Activated CD8-positive, alpha-beta memory T cell treated with anti-CD3 and anti-CD28 coated beads for 24 hours (primary cell): ENCODE measurements at places on chromosomes 13 and 19.

DNA sequence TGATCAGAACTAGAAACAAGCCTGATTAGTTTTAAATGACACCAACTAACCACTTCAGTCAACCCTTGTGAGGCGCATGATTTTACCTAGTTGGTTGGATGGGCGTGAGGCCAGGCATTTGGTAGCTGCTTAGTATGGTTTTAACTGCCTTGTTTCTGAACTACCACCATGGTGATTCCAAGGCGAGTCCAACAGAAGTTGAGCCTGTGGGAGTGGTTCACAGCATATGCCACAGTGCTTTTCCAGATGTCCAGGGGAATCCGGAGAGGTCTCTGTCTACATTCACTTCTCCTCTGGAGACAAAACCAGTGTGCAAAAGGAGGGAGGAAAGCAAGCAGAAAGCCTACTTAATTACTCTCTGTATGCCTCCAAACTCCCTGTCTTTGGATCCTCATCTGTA lies 524.1 kb downstream of the GPC6 start:
- no peak for DNase-seq

DNA sequence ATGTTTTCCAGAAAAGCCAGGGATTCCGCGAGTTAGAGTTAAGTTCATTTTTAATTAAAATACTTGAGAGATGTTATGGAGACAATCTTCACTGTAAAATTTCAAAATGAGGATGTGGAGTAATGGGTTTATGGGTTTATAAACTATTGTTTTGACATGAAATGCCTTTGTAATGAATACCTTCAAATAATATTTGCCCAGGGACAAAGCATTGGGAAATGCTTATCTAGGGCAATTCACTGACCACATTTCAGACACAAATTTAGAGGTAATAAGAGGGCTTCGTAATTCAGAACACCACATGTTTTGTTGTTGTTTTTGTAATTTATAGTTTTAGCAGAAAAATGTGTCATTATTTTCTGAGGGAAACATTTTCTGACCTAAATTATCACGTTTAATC lies 241.1 kb upstream of the ATXN8OS start:
- DNase-seq: no peak

DNA sequence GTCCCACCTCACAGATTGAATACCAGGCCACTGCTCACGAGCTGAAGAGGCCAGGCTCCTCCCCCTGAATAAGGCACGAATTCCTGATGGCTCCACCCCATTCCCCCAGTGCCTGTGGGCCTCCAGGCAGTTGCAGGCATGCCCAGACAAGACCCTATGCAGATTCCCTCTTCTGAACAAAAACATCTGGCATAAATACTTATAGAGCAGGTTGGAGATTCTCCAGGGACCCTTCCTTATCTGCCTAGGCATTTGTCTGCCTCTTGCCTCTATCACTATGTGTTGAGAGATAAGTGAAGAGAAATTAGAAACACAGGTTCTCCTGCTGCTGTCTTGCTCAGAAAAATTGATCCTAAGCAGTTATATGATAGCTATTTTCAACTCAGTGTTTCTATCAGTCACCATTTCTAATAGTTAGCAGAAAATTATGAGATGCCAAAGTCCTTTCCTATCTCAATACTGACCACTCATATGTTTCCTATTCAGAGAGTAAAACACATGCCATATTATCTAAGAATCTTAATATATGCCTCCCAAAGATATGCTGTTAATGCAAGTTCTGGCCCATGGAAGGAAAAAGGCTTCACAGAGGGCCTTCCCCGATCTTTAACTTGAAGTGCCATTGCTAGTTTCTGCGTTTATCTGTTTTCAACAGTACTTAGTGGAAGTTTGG lies 364.0 kb downstream of the KCTD12 start:
- no peak for DNase-seq

- DNase-seq: peak; percentile 68
These were observed 11.4 kb downstream of the NDUFA11 start for GRCh38 chr19:5891938-5892771.

DNA sequence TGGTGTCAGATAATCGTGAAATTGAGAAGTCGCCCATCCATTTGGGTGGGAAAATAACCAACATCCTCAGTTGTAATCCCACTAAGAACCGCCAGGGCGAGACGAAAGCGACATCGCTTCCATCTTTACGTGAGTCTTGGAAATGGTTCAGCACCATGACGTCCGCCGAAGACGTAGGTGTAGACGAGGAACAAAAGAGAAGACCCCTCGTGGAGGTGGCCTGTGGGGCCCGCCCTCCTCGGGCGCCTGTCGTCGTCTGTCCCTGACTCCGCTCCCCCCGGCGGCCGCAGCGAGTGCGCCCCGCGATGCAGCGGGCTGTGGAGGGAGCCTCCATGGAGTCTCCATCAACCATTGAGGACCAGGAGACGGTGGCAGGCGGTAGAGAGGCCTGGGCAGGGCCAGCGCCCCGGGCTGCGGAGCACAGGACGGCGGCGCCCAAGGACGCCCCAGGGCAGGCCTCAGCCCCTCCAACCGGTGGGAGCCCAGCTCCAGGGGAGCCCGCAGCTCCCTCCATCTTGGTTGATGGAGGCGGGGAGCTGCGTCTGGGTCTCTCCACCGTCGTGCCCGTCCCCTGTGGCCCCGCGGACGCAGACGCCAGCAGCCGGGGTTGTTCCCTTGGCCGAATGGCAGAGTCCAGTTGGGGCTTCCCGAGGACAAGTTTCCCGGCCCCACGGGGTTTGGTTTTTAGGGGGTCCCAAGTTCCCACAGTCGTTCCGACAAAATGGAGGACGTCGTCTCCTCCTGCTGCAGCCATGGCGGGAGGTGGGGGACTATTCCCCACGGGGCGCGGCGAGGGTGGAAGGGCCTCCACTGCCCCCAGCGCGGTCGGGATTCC lies 990 bp upstream of the ZMYM2 start:
- DNase-seq: peak; percentile 92

- DNase-seq: peak; percentile 26
These were observed 150.5 kb downstream of the TEX29 start for GRCh38 chr13:111470933-111471332.

- DNase-seq: no peak
These were observed 43.1 kb downstream of the SLITRK1 start for GRCh38 chr13:83839146-83839545.

DNA sequence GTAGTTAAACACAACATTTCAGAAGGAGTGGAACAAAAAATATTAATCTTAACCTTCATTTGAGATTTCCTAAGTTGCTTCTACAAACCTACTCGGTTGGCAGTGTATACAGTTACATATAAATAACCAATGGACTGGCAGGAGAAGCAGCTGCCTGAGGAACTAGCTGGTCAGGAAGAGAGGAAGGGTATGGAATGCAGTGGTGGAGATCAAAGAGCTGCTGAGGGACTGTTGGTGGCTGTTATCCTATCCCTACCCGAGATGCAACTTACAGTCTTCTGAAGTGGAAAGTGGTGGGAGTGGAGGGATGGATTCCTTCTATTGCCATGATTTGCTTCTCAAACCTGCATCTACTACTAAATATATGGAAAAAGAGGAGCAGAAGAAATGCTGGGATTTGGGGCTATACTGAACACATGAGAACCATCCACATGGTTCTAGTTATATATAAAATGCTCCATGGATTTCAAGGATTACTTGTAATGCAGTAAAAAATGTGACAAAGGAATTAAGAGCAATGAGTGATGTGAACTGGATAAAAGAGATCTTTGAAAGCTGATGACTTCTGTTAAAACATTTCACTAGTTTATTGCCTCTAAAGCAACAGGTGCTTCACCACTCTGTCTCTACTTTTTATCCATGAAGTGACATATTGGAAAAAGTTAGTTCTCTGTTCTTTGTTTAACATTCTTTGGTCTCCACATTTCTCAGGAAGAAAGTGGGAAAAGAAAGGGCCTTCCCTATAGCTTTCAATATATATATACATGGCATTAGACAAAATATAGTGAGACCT lies 29.9 kb downstream of the MICU2 start:
- DNase-seq: no peak

DNA sequence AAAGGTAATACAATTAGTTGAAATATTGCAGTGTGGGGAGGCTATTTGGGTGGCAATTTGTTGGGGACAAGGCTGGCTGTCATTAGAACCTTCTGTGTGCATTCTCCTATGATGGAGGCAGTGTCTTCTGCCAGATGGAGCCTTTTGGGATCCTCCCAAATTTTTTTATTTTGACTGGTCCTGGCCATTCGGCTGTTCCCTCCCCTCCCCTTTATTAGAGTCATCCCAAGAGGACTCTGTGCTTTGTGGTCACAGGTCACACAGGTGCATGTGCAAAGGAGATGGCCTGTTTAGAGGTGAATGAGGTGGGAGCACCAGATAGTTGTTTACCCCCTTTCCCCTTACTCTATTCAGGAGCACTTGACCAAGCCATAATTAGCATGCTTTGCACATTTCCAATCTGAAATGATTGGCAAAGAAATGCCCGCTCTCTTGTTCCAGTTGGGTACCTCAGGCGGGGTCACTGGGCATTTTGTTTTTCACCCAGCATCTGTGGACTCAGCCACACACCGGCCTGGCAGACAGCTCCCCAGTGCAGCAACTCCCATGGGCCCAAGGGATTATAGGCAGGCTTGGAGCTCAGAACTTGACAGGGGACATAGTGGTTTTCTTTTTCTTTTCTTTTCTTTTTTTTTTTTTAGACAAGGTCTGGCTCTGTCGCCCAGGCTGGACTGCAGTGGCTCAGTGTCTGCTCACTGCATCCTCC lies 19.8 kb downstream of the GATAD2A start:
- no peak for DNase-seq

DNA sequence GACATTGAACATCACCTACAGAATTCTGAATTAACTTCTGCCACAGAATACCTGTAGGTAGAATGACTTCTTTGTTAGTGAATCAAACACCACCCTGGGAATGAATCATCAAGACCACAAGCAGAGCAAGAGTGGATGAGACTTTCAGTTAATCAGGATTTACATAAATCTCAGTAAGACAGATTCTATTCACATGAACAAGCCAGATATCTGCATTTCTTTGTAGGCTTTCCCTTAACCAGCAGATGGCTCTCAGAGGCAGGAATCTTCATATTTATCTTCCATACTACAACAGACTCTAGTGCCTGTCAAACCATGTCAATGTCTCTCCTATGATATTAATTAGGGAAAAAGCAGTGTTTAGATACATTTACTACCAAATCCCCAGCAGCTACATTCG lies 412.1 kb downstream of the KLF12 start:
- DNase-seq: no peak

- no peak for DNase-seq
These were observed 46.8 kb downstream of the FAM124A start for GRCh38 chr13:51269039-51269438.
